SJSA1 (cell line): ENCODE measurements at places on chromosomes 2 and 18. TPM values are rescaled to one million over a fixed set of nuclear protein-coding genes. Genes with fewer than 3 reads are reported as not detected.
A peak's percentile ranks its signal among the peaks of the same experiment; 100 is the strongest.

- no peak for DNase-seq
Measured at GRCh38 chr2:184589261-184589660, 9.1 kb upstream of the ZNF804A start.

DNA sequence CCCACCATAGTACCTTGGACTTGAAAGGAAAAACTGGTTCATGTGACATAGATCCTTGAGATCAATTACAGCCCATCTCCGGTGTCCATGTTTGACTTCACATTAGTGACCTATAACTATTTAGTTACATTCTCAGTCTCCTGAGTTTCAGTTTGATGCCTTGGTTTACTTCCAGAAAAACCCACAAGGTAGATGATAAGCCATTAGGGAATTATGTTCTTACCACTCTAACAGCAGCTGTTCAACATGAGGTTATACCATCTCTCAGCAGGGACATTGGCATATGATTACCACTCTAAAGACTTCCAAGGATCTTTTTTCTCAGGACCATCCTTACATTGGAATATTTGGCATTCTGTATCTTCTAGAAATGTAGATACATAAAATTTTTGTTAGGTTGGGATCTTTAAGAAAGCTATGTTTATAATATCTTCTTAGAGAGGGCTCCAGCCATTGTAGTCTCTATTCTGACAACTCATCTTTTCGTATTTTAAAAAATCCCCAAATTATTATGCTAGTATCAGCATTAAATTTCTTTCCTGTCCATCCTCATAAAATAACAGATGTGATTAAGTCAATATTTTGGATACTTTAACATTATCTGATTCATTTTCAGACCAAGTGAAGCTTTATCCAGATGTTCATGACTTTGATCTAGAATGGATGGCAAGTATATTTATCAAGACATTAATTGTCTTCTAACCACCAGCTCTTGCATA, 258.9 kb downstream of the RDH14 start:
- no peak for DNase-seq

- DNase-seq: no peak
Measured at GRCh38 chr2:287911-288757, at the start of gene ALKAL2. Gene ALKAL2, minus strand, starts transcription at chr2:288091. Its CDS starts 256 bp downstream, at chr2:287835.

DNA sequence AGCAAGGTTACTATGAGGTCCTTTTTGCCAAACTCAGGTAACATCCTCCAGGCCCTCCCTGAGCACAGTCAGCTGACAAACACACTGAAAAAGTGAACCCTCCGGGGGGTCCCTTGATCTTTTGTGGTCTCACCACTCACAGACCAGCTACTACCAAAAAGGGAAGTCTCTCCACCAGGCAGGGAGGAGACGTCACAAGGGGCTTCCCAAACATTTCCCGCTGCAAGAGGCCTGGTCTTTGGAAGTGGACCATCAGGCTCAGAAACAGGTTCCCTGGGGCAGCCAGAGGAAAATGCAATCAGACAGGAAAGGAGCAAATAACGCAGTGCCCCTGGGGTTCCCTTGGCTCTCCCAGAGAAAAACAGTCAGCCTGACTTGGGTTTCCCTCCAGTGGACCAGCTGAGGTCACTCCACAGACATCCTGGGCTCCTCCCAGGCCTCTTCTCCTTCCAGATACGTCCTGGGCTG, 38.7 kb upstream of the POMC start:
- no peak for DNase-seq

DNA sequence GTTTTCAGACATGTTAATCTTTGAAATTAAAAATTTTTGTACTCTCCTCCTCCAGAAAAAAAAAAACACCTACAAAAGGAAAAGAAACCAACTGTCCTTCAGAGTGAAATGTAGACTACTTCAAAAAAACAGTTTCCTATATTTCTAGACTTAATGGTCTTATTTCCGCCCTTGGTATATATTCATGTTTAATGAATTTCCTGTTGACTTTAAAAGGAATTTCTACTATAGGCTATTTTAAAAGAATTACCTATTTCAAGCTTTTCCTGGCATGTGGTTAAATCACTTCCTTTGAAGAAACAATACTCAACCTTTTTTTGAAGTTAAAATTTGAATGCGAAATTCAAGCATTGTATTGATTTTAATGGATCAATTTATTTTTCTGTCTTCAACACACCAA, 29.2 kb downstream of the GULP1 start:
- no peak for DNase-seq

DNA sequence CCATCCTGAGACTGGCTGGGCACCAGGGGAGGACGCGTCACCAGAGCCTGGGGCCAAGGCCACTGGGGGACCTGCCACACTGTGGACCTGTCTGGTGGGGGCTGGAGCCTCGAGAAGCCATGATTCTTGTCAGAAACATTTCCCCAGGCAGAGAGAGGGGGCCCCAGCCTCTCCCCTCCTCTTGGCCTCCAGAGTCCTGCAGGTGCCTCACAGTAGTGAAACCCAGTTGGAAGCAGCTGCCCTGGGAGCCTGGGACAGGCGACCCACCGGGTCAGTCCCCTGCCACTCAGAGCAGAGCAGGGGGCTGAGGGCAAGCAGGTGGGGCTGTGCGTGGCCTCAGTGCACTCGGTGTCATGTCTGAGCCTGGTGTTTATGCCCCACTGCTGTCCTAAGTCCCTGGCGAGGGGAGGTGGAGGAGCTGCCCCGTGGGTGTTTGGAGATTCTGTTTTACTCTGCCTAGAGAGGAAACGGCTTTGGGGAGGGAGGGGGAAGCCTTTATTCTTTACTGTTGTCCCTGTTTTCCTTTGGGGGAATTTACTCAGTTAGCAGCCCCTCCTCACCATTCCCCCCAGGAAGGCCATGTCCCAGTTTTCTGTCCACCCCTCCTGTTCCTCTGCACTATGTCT, 7.7 kb downstream of the OXER1 start:
- no peak for DNase-seq

DNA sequence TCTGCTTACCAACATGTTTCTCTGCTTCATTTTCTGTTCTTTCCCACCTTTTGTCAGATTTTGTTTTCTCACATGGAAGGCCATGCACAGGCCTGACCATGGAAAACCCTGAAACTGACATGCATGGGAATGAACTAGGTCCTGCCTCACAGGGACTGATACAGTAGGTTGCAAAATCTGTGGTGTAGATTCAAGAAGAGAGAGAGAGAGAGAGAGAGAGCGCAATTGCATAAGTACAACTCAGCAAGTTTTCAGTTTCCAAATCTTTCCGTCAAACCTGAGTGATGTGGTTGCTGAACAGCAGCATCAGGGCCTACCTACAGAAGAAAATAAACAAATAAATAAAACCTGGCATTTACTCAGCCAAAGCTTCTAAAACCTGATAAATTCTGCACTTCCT, 87.5 kb upstream of the RNF152 start:
- DNase-seq: no peak

DNA sequence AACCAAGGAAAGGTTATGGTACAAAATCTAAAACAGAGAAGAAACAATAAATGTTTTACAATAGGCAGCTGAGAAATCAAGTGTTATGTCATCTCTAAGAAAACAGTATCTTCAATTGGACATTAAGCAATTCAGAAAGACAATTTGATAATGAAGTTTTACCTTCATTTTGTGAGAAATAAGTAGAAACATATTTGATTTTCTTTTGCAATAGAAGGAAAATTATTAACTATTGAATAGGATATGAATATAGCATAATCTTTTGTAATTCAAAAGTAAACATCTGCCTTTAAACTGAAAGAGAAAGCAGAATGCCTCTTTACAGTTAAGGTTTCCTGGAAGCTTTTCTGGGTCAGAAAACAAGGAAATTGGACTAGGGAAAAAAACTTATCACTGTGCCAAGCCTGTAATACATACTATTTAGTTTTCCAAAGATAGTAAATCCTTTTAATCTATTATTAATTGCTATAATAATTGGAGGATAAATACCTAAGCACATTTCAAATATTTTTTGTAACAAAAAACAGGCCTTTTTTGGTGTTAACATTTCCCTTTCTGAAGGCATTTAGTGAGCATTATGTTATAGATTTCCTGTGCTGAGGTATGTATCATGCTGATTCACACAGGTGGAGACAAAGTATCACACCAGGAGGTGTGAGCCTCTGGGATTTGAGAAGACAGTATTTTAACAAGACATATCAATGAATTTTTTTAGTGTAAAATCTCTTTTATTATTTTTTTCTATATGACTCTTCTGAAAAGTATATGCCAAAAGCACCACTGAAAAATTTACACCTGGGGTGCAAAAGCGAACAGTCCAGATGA, 947.0 kb upstream of the CDH2 start:
- DNase-seq: no peak

- peak; percentile 61 for DNase-seq
Measured at GRCh38 chr2:25851740-25852503, 26.4 kb downstream of the ASXL2 start.

GRCh38 chr2:28276076-28276618, 116.5 kb upstream of the FOSL2 start:
- peak; percentile 80 for DNase-seq

GRCh38 chr2:69104261-69104660, 91.3 kb downstream of the ANTXR1 start:
- no peak for DNase-seq

GRCh38 chr2:67948506-67948905, 114.3 kb downstream of the C1D start:
- DNase-seq: no peak

GRCh38 chr2:201262718-201263117, 2.4 kb downstream of the CASP8 start:
- DNase-seq: no peak

GRCh38 chr18:23857756-23858155, 156.8 kb upstream of the TTC39C start:
- no peak for DNase-seq

MAP3K19 gene
- total RNA-seq: 0.08 TPM in 1 of 2 replicates, not detected in the other

OTOS gene
- not detected in 2 replicates for total RNA-seq

POMC gene
- not detected in 2 replicates for total RNA-seq

PLCD4 gene
- not detected in 2 replicates for total RNA-seq

SPC25 gene
- 53.0 and 64.8 TPM in 2 replicates for total RNA-seq
